Ovary (tissue), 10 donors: ENCODE measurements at places on chromosomes 11 and 22. TPM values are rescaled to one million over a fixed set of nuclear protein-coding genes. Genes with fewer than 3 reads are reported as not detected.

DTX4 gene
- total RNA-seq = 6.1 TPM

GRCh38 chr11:36409152-36409816 lies 100.8 kb downstream of the TRAF6 start:
- no peak for DNase-seq

DNA sequence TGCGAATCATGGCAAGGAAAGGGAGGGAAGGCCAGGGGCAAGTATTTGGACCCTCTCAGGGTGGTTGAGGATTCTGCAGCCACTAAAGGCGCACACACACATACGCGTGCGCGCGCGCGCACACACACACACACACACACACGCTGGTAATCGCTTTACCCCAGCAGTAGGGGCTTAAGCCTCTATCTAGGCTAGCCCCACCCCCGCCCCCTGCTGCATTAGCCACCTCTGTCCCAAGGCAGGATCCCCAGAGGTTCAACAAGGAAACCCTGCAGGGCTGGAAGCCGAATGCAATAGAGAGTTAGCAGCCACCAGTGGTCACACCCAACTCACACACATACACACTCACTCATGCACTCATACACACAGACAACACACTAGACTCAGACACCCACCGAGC lies 28.6 kb upstream of the ELFN2 start:
- DNase-seq = no peak

ACR gene
- not detected for total RNA-seq

RAB38 gene
- 0.91 TPM for total RNA-seq

GRCh38 chr11:34086554-34087283 lies 18.7 kb upstream of the NAT10 start:
- no peak for DNase-seq

LRP5 gene
- 63.8 TPM for total RNA-seq

MB gene
- 1.3 TPM for total RNA-seq

TRIM29 gene
- not detected for total RNA-seq

XKR3 gene
- total RNA-seq = not detected

- DNase-seq = no peak
These were observed 18.4 kb downstream of the TBCEL start for GRCh38 chr11:121042296-121042695.

DNA sequence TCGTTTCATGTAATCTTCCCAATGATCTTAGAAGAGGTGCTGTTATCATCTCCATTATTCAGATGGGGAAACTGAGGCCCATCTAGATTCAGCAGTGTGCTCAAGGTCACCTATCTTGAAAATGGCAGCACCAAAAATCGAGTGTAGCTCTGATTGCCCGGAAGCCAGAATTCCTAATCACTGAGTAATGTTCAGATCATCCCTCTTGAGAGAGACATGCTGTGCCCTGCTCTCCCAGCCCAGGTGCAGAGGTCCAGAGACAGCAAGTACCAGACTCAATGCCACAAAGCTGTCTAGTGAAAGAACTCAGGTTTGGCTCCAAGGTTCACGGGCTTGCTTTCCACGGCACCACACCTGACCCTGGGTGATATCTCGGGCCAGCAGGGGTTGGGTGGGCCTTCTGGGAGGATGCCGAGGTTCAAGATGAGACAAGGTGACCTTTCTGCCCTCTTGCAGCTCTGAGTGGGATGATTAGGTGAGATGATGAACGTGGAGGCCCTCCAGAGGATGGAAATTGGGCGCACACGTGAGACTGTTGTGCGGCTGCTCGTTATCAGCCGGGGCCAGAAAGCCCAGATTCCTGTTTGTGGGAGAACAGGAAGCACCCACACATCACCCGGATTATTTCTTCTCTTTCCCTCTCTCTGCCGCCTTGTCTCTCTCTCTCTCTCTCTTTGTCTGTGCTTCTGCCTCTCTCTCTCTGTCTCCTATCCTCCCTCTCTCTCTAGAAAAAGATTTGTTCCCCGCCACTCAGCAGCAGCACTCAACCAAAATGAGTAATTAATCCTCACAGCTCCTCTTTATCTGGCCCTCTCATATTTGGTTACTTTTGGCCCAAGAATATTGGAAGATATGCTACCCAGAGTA lies 19.0 kb upstream of the RASD2 start:
- no peak for DNase-seq

APOL5 gene
- not detected for total RNA-seq

- DNase-seq = no peak
These were observed 163.7 kb downstream of the LARGE1 start for GRCh38 chr22:33756508-33756949.

HNRNPUL2 gene
- total RNA-seq = 12.4 TPM

DNA sequence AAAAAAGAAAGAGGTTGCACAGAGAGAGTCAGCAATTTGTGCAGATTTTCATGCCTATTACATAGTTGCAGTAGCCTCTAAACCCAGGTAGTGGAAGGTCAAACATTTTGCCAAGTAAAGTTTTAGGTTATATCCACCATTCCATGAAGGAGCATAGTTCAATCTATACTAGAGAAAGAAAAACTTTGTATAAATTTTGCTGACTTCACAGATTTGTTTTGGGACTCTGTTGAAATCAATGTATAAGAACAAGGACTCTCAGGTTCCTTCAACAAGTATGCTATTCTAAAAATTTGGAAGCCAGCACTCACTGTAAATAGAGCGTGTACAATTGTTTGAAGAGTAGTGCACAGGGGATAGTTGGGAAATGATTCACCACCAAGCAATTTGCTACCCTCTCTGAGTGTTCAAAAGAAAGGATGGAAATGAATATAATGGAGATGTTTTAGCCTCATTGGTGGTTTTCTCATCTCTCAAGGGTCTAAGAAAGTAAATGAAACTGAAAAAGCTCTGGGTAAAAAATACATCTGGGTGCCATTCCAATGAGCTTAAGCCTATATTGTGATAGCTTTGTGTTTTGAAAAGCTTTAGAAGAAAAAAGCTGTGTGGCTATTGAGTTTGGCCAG lies 508.4 kb upstream of the LUZP2 start:
- no peak for DNase-seq

- no peak for DNase-seq
These were observed 15.9 kb downstream of the KLHL22 start for GRCh38 chr22:20479612-20480196.

GRCh38 chr22:20567371-20567847 lies 60.0 kb downstream of the MED15 start:
- no peak for DNase-seq

DNA sequence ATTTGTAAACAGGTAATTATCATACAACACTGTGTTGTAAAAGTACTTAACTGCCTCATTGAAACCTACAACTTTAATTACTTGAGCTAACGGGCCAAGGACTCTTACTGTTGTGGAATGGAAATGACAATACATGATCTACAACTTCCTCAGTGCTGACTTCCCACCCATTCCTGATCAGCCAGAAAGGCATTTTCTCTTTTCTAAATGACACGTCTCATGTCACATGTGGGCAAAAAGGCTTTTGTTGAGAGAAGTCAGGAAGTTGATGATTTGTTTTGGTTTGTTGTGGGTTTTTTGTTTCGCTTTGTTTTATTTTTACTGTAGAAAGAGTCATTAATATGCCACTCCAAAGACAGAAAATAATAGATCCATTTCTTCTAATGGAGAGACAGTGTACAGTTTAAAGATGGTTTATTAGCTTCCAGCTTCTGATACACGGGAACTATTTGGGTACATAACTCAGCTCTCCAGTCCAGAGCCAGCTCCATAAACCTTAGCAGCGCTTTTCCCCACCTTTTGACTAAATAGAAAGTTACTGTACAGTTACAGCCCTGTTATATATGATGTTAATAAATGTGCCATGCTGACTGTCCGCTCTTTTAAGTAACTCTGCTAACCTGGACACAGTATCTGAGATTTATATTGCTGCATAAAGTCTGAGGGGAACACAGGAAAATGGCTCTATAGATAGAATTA lies 509.4 kb upstream of the API5 start:
- DNase-seq = no peak

DNA sequence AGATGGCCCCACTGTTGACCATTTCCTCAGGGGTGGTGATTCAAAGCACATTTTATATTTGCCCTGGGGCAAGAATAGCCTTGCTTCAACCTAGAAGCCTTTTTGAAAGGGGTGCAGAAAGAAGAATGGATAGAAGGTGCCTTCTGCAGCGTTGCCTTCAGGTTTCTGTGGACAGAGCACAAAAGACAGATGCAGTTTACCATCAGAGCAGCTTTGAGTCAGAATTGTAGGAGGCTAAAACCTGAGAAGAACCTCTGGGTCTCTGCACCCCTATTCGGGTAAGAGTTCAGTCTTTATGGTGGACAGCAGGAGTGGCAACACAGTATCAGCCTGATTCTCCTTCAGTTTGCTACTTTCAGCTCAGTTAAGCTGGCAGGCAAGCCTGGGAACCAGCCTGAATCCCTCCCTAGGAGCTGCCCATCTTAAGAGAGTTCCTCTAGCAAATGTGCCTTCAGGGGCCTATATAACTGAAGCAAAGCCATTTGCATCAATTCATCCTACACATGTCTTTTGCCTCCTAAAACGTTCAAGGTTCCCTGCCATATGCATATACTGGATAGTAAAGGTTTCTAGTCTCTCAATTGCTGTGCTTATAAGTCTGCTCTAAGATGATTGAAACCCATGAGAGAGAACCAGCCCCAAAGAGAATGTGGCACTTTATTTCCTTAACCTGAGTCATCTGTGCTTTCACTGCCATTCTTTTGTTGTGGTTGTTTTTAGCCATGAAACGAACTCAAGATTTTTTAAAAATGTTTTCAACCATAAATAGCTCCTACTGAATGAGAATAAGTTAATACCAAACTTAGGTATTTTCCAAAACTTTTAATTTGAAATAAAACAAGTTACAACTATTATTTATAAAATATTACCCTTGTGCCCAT lies 123.0 kb downstream of the TRIM44 start:
- no peak for DNase-seq

DNA sequence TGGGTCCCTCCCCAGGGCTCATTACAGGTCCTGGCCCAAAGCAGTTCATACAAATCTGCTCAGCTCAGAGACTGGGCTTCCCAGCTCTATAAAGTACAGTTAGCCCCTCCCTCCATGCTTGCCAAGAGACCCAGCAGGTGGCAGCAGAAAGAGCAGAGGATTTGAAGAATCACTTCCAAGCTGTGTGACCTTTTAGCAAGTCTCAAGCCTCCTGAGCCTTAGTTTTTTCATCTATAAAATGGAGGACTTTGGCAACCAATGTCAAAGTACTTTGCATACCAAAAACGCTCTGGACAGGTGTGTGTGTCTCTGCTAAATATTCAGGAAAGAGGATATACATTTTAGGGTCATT lies 26.6 kb downstream of the RELT start:
- DNase-seq = no peak

DNA sequence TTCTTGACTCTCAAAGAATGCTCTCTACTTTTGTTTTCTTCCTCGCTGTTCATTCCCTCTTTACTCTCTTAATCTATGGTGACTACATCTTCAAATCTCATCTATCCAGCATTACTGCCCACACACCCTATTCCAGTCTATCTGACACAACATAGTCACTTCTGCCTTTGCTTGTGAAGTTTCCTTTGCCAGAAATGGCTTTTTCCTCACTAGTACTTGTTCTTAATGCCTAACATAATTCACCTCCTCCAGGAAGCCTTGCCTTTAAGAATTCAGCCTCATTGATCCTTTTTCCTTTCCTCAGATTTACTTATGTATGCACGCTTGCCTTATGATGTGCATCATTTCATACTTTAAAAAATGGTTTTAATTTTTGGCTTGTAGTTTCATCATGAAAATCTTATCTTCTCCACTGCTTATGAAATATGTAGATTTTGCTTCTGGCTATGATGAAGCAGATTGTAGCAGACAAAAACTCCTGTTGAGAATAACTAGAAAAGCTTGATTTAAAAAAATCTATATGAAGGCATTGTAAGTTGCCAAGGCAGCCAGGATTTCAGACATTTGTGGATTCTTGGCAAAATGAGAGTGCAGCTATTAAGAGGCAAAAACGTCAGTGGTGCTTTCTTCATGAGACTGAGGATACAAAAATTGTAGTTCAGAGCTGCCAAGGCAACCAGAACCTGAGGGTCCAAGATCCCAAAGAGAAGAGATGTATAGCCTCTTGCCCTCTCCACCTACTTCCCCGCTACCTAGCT lies 31.8 kb downstream of the RNF169 start:
- DNase-seq = no peak

GRCh38 chr11:27040302-27041115 lies at the start of gene BBOX1:
TSS of gene BBOX1 (plus strand) at chr11:27040815. CDS start at chr11:27055431, 14,616 bp downstream.
- no peak for DNase-seq

DNA sequence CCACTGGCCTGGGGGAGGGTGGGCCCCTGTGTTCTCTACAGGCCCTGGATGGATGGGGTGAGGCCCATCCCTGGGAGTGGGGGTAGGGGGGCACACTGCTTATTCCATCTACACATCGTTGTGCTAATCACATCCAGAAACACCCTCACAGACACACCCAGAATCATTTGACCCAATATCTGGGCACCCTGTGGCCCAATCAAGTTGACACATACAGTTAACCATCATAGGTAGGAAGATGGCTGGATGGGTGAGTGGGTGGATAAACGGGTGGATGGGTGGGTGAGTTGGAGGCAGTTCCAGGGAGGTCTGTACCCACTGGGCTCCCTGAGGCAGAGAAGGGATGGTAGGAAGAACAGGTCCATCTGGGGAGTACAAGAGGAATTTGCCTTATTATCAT lies 81.3 kb upstream of the LINC01488 start:
- DNase-seq = no peak

OR10A2 gene
- total RNA-seq = not detected

GRCh38 chr11:13114566-13115379 lies 105.7 kb downstream of the RASSF10 start:
- DNase-seq = no peak

- no peak for DNase-seq
These were observed 218.0 kb upstream of the PITPNB start for GRCh38 chr22:28137036-28137435.

SCUBE1 gene
- 101 TPM for total RNA-seq

GRCh38 chr22:21940521-21940920 lies 12.1 kb downstream of the PPM1F start:
- DNase-seq = no peak

GRCh38 chr11:7088921-7089320 lies at the start of gene RBMXL2:
TSS of gene RBMXL2 (plus strand) at chr11:7088998. CDS start at chr11:7089121, 123 bp downstream.
- DNase-seq = no peak

HDHD5 gene
- 25.3 TPM for total RNA-seq

DNA sequence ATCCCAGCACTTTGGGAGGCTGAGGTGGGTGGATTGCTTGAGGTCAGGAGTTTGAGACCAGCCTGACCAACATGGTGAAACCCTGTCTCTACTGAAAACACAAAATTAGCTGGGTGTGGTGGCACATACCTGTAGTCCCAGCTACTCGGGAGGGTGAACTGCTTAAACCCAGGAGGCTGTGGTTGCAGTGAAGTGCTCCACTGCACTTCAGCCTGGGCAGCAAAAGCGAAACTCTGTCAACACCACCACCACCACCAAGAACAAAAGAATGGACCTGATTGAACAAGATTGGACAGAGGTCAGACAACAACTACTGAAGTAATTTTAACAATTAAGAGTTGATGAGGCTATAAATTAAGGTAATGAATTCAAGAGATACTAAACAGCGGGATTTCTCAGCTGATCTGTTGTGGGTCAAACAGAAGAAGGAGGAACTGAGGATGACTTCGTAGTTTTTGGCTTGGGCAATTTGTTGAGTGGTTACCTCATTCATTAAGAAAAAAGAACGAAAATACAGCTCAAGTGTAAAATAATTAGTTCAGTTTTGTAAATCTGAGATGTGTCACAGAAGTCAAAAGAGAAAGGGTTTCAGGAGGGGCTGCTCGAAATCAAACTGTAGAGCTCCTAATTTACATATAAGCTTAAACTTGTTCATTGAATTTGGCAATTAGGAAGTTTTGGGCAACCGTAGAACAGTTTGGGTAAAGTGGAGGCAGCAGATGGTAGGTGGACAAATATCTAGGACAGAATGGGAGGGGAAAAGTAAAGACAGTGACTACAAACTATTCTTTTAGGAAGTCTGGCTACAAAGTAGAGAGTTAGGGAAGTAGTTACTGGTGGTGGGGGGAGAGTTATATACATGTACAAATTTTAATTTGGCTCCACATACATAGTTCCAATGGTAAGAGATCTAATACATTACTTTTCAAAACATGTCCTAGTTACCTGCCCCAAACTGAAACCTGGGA lies 4.5 kb downstream of the IL18 start:
- DNase-seq = no peak
